ENCODE measurements at places on chromosomes 2 and 18. TPM values are rescaled to one million over a fixed set of nuclear protein-coding genes. Genes with fewer than 3 reads are reported as not detected.

- no peak for DNase-seq
These were observed 61.6 kb upstream of the DYNAP start for GRCh38 chr18:54529444-54529843.

- DNase-seq, result no peak
These were observed 130.1 kb upstream of the TMEM18 start for GRCh38 chr2:807300-807699.

DNA sequence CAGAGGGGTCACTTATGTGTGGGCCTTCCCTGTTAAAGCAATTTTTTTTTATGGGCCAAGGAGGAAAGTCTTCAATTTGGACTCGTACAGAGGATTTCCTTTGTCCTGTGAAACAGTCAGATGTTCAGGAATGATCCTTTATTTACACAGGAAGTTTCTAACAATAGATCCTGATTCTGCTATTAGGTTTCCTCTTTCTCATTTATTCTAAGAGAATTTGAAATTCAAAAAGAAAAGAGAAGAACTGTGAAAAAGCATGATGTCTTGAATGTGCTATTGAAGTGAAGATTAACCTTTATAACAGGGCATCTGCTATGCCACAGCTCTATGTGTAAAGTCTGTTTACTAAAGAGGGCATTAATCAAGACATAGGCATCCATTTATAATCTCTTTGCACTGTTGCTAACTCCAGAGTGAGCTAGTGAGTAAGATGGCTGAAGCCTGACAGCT lies 105.3 kb upstream of the FAM98A start:
- no peak for DNase-seq

DNA sequence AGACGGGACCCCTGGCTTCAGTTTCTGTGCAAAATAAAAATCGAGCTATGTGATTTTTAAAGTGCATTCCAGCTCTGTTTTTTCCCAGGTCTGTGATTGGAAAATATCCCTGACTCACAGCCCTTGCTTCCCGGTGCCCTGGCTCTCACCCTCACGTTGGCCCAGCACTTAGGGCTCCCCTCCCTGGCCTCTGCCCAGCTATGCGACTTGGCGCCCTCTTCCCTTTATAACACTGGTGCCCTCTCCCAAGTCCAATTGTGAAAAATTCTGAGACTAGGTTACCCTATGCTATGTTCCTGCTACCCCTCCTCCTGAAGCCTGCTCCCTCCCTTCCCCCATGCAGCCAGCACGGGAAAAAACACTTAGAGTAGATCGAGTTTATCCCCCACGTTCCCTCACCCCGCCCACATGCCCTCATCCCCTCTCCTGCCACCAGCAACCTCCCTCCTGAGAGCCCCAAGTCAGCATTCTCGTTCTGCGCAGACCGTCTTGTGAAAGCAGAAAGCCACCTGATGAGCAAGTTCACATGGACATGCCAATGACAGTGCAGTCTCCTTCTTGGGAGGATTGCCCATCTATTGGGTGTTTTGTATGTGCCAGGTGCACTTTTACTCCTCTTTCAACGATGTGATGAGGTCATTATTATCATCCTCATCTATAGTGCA lies 228.8 kb downstream of the VAPA start:
- no peak for DNase-seq

- no peak for DNase-seq
These were observed 89.3 kb upstream of the SMAD2 start for GRCh38 chr18:48019557-48020325.

CFC1 gene
- polyA plus RNA-seq, result not detected

KIAA2012 gene
- polyA plus RNA-seq, result 0.12 TPM

- no peak for DNase-seq
These were observed 71.1 kb upstream of the HPCAL1 start for GRCh38 chr2:10231551-10232085.

REG3A gene
- not detected for polyA plus RNA-seq

DNA sequence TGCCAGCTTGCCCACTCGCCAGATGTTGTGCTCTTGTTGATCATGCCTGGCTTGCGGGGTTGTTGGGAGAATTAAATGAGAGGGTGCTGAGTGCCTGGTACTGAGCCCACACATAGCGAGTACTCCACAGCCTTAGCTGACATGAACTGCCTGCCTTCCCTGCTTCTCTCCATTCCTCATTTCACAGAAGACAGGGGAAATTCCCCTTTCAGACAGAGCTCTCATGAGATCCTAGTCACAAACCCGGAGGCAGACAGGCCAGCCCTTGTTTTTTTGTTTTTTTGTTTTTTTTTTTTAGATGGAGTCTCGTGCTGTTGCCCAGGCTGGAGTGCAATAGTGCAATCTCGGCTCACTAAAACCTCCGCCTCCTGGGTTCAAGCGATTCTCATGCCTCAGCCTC lies 17.1 kb upstream of the DNMT3A start:
- no peak for DNase-seq

DNA sequence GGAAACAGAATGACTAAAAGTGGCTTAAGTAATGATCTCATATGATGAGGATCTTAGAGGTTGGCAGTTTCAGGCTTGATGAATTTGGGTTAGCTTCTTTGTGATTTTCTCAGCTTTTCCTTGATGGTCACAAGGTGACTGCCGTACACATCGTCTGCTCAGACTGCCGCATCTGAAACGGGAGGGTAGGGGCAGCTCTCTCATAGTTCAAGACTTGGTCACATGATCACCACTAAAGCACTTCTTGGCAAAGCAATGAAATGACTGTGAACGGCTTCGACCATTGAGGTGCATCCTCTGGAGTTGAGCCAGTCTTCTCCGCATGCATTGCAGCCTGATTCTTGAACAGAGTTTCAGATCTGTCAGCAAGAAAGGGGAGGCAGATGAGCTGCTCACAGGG lies 43.8 kb downstream of the LPIN1 start:
- DNase-seq, result no peak

MOCOS gene
- polyA plus RNA-seq, result 1.2 TPM

NTSR2 gene
- not detected for polyA plus RNA-seq

DNA sequence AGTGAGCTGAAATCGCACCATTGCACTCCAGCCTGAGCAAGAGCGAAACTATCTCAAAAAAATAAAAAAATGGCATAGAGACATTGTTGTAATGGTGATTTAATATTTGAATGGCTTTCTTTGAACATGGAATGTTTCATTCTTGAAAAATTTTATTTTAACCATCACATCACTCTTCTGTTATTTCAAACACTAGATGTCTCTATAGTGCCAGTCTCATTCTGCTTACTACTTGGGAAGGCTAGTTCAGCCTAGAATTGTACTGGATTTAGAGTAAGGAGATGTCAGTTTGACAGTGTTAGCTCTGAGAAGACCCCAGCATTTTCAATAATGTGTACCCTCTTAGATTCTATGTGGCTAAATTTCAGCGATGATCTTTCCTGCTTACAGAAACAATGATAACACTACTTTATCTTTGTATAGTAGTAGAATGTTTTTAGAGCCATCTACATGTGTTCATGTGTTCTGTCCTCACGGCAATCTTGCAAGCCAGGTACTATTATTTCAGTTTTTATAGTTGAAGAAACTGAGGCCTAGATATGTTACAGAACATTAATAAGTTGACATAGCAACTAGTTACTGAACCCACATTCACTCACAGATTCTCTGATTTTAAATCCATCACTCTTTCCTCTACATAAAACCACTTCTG lies 142.9 kb upstream of the ZSWIM2 start:
- DNase-seq, result no peak

DNA sequence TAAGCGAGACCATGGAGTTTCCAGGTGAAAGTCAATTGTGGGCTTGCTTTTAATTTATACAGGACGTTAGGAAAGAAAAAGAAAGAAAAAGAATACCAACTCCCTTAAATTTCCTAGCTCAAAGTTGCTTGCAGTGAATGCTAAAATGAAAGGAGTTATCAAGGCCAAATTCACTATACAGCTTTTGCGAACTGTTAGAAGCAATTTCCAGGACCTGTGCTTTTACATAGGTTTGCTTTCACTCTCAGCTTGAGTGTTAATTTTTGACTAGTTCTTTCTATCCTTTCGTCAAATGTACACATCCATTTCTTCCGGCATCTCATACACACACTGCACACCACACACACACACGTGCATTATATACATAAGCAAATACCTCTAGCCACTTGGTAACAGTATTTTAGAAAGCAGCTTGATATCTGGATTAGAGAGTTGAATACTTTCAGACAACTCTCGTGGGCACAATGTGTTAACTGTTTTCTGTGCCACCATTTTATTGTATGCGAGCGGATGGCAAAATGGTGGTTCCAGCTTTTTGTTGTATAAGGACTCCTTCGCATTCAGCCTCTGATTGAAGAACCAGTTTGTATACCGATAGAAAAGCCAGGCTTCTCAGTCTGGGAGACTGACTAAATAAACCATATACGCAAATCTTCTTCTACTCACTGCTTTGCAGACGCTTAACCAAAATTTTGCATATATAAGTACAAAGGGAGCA lies 381.8 kb downstream of the MTX2 start:
- no peak for DNase-seq

DNA sequence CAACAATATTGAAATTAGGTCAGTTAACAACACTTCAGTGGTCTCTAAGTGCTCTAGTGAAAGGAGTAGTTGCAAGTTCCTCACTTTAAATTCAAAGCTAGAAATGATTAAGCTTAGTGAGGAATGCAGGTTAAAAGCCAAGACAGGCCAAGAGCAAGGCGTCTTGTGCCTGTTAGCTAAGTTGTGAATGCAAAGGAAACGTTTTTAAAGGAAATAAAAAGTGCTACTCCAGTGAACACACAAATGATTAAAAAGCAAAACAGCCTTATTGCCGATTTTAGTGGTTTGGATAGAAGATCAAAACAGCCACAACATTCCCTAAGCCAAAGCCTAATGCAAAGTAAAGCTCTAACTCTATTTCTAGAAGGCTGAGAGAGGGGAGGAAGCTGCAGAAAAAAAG lies 44.7 kb downstream of the ANTXR1 start:
- no peak for DNase-seq

DNA sequence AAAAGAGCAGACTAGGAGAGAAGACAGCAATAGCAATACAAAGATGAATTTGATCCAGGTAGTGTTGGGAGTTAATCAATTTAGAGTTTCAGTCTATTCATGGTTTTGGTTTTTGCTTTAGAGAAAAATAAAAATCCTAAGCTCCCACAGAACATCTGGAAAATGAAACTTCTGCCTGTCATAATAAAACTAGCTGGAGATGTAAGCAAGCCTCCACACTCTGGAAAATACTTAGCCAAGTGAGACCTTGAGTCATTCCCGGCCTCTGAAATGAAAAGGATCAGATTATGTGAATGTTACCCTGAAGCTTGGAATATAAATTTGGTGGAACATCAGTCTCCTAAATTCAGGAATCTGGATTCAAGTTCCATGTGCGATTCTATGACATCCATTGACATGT lies 485.6 kb upstream of the SPRED2 start:
- DNase-seq, result no peak

GRCh38 chr2:1756456-1756855 lies 12.1 kb upstream of the PXDN start:
- DNase-seq, result no peak
